ENCODE measurements at places on chromosomes 6 and 20.

- DNase-seq, result no peak
Measured at GRCh38 chr6:37122861-37123260, 47.1 kb upstream of the PIM1 start.

DNA sequence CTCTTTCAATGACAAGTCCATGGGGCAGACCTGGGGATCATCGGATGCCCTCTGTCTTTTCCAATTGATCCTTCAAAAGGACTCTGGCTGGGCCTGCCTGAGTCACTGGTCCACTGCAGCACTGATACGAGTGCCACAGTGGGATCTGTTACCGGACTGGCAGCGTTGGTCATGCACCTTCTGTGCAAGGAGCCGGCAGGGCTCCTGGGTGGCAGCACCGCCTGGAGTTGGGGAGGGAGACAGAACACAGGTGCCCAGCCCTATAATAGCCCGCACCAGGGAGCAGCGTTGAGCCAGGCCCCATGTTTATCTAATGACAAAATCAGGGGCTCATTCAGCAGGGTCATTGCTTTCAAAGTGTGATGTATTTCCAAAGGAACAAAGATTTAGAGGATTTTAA is 64.2 kb upstream of the NXT1 start:
- no peak for DNase-seq

DNA sequence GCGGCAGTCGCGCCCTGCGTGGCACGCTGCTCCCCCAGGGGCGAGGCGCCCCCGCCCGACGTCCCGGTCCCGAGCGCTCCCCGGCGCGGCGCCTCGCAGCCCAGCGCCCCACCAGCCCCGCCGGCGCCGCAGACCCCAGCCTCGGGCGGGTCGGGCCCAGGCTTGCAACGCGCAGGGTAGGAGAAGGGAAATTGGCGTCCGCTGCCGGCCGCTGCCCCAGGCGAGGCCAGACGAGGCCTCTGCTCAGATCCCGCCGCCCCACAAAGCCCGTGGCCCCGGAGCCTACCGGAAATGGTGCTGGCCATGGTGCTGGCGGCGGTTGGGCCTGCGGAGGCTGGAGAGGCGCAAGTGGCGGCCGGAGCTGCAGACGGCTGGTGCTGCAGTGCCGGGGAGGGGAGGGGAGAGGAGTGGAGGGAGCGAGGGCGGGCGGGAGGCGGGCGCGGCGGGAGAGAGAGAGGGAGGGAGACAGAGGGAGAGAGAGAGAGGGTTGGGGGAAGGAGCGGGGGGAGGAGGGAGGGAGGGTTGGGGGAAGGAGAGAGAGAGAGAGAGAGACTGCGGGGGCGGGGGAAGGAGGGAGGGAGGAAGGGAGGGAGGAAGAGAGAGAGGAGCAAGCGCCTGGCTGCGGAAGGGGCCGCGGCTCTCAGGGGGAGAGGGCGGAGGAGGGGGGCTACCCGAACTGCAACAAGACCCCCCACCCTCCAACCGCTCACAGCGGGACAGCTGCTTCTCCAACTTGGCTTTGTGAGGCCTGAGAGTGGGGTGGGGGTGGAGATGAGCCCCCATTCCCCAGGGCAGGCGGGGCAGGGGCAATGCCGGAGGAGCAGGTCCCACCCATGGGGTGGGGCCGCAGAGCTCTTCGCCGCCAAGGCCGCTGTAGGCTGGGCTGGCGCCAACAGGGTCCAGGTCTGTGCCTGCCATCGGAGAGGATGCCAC is at the start of gene STMN3:
TSS of gene STMN3 (minus strand) at position 384 of the 933 bp plus-strand sequence. CDS start at position 305, 79 bp downstream.
- peak; percentile 73 for DNase-seq

DNA sequence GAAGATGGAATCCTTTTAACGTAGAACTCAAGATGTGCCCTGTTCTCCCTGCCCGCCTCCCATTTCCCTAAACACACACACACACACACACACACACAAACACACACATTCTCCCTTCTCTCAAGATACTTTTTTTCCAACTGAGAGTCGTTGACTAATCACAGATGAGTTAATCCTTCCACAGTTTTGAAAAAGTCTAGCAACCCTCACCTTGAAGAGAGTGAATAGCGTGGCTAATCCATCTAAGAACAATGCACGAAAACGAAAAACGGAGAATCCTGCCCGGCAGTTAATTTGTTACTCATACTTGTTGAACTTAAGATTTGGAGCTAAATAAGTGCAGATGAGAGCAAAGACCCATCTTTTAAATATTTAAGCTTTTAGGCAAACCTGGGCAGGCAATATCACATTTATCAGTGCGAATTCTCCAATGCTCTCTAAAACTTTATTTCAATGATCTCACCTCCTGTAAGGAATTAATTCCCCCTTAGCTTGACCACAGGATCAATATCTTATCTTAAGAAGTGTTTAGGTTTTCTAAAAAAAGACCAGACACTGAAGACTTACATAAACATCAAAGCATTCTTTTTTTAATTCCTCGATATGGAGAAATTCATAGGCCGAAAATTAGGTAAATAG is 1.1 kb downstream of the AGPAT4 start:
- DNase-seq, result no peak

DNA sequence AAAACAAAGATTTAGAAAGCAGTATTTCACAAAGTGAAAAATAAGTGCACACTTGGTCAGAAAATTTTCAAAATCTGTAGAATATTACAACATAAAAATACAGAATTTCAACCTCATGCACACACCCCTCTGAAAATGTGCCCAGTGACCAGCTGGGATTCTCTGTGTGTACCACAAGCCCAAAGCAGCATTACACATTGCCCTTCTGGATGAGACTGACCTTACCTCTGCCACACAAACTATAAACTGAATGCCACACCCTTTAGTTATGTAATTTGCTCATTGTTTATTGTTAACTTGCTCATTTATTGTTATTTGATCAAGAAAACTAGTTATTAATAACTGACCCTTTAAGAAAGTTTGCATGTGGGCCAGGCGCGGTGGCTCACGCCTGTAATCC is 303.0 kb downstream of the FOXC1 start:
- no peak for DNase-seq

- DNase-seq, result no peak
Measured at GRCh38 chr6:124002377-124003081, 198.9 kb downstream of the NKAIN2 start.

- DNase-seq, result no peak
Measured at GRCh38 chr20:38144974-38145728, 19.9 kb downstream of the TGM2 start.

DNA sequence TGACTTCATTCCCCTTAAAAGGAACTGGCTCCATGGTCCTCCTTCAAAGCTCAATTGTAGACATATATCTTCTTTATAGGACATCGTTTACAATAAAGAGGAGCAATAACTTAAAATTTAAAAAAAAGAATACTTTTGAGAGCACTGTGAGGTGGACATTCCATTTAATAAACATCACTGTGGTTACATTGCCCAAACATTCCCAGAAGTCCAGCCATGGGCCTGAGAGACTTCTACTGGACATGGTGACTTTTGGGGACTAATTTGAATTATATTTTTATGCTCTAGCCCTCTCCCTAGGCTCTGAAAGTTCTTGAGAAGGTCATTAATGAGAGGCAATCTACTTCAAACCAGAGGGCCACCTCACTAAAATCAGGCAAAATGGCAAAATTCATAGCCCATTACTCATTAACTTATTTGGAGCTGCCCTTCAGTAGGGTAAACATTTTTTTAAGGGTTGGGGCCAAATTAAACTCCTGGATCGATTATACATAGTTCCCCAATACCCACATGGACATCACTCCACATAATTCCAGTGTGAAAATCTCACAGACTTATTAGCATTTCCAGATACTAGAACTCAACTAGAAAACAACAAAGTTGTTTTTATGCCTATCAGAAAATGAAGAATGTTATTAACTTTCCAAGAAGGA is 17.1 kb downstream of the ISM1 start:
- no peak for DNase-seq
